ENCODE measurements at places on chromosomes 12 and 14.

- DNase-seq: peak; percentile 82
Observed at GRCh38 chr14:91315844-91316267, 71.4 kb upstream of the GPR68 start.

DNA sequence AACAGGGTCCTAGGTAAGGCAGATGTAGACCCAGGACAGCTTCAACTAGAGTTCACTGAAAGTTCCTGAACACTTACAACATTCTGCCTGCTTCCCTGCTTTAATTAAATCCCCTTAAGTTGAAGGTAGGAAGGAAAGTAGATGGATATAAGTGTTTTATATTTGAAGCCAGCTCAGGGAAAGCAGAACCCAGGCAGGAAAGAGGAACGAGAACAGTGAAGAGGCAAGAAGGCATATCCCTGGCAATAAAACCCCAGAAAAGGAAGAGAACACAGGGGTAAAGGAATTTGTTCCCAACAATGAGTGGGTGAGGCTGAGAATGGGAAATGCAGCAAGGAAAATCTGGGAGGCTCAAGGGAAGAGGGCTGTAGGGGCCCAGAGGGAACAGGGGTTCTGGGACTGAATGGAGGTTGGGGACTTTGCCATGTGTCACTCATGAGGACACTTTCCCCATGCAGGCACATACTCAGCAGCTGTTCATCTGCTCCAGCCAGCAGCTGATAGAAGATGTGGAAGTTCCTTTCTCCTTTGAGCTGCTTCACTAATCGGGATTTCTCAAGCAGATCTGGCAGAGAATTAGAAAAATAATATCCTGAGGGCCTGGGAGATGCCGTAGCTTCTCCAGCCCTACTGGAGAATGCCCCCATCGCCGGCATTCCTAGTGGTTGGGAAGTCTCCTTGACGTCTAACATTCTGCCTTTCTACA lies 3.7 kb downstream of the MYO1A start:
- no peak for DNase-seq

GRCh38 chr12:23827353-23827752 lies 122.1 kb downstream of the SOX5 start:
- no peak for DNase-seq

- no peak for DNase-seq
Observed at GRCh38 chr12:3662521-3662921, 90.4 kb downstream of the CRACR2A start.

- DNase-seq: no peak
Observed at GRCh38 chr12:91871751-91872150, 273.9 kb downstream of the BTG1 start.

GRCh38 chr14:37546621-37547447 lies 48.2 kb downstream of the FOXA1 start:
- DNase-seq: no peak

- DNase-seq: peak; percentile 33
Observed at GRCh38 chr14:80930836-80931389, 10.6 kb downstream of the CEP128 start.

GRCh38 chr12:132281038-132281437 lies 48.4 kb downstream of the GALNT9 start:
- no peak for DNase-seq

DNA sequence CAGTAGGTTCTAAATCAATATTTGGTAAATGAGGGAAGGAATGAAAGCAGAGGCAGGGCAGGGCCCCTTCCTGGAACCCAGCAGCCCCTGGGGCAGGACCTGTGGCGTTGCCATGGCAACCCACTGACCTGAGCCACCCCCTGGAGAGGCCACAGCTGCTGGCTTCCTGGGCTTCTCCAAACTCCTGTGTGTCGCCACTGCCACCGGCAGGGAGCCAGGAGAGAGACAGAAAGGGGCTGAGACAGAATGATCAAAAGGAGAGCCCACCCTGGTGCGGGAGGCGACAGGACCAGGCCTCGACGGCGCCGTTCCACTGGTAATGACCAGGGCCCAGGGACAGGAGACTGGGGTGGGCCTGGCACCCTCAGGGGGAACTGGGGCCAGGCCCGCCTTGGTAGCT lies 18.2 kb downstream of the RFX4 start:
- DNase-seq: no peak

DNA sequence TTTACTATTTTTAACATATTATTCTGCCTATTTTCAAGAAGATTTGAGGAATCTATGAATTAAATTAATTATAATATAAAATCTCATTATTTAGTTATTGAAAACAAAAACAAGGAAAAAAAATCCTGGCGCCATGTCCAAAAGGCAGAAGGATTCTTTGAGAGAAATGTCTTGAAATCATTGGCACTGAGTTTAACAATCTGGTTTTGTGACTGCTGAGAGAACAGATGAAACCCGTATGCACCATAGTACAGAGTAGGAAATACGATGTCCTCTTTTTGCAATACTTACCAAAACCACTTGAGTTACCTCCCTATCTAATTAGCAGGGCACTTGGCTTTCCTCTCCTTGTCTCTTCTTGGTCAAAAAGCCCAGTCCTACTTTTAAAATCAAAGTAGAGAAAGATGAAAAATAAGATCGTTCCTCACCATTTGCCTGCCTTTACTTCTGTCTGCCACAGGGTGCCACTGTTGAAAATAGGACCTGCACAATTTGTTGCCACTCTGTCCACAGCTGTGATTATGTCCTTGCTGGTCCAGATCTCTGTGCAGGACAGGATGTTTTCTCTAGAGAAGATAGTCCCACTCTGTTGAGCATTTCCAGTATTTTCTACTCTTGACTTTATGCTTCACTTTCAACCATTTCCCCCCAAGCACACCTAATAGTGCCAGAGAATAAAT lies 179.7 kb downstream of the PDZRN4 start:
- DNase-seq: no peak

GRCh38 chr14:70770490-70770889 lies 38.8 kb downstream of the MAP3K9 start:
- DNase-seq: no peak

DNA sequence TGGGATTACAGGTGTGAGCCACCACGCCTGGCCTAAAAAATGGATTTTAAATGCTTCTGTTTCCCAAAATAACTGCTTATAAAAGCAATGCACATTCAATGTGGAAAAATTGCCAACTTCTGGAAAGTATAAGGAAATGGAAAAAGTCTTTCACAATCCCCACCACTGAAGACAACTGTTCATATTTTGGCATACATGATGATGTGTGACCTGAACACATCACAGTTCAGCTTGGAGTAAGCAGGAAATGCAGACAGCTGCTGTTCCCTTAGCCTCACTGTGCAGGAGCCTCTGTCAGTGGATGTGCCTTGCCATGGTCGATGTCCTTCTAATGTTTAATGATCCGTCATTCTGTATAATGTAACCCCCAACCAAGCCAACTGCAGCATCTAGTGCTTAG lies 5.2 kb downstream of the MTERF2 start:
- no peak for DNase-seq

DNA sequence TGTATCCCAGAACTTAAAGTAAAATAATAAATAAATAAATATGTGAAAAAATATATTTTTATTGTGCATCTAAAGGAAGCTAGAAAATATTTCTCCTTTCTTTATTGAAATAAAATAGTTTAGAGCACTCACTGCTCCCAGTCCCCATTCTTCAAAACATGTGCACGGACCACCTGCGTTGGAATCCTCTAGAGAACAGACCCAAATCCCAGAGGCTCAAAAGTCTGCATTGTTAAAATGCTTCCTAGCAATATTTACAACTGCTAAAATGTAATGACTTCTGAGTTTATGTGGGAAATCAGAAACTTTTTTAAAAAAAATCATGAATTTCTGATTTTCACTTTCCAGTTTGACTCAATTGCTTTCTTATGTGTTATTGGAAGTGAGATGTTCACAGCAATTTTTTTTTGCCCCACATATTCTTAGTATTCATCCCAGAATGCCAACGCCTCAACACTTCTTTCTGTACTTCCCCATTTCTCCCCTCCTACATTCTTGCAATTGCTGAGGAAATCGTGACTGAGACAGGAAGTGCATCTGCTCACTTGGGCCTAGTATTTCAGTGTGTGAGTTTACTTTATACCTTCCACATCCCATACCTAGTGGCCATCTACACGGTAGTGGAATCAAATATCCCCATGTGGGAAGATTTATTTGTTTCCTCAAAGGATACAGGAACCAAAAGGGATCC lies 116.0 kb upstream of the FLRT2 start:
- no peak for DNase-seq

GRCh38 chr12:15240898-15241297 lies 19.7 kb upstream of the RERG start:
- DNase-seq: no peak

DNA sequence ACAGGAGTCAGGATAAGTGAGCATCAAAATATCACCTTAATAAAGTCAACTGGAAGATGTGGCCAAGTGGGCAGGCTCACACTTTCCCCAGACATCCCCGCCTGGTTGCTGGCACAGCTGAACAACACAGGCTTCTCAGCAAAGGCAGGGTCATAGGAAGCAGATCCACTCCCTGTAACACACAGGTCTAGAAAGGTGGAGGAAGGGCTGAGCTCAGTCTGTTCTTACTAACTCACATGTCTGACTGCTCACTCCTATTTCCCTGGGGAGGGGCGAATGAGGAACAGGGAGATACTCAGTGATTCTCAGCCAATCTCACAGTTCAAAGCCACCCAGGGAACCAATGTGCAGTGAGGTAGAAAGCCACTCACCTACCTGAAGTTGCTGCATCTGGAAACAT lies 45.0 kb upstream of the AMN1 start:
- DNase-seq: no peak

- DNase-seq: no peak
Observed at GRCh38 chr12:98351089-98351488, 164.3 kb upstream of the TMPO start.

- no peak for DNase-seq
Observed at GRCh38 chr14:63453443-63453936, 89.7 kb downstream of the PPP2R5E start.

GRCh38 chr12:130490674-130491073 lies 153.0 kb downstream of the PIWIL1 start:
- no peak for DNase-seq

DNA sequence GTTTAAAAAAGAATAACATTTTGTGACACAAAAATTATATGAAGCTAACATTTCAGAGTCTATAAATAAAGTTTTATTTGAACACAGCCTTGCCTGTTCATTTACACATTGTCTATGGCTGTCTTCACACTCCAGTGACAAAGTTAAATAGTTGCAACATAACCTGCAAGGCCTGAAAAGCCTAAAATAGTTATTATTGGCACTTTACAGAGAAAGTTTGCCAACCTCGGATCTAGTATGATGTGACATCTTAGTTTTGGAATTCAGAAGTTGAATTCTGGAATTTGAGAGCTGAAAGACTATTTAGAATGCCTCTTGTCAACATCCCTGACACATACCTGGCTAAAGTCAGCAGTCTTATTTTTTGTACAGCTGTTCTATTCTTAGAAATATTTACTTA lies 68.3 kb downstream of the DYRK2 start:
- no peak for DNase-seq

DNA sequence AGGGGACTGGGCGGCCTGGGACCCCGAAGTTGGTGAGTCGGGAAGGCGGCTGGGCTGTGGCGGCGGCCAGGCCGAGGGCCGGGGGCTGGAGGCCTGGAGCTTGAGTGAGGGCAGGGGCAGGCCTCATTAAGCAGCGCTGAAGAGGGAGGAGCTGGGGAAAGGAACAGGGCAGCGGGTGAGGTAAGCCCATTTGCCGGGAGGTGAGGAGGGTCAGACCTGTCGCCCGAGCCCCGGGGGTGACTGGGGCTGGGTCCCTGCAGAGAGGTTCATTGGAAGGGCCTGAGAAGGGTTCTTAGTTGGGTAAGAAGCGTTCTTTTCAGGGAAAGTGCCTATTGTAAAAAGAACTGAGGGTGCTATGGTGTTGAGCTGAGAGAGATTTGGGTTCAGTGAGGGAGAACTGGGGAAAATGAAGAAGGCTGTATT lies 441 bp downstream of the RAB5B start:
- DNase-seq: no peak

DNA sequence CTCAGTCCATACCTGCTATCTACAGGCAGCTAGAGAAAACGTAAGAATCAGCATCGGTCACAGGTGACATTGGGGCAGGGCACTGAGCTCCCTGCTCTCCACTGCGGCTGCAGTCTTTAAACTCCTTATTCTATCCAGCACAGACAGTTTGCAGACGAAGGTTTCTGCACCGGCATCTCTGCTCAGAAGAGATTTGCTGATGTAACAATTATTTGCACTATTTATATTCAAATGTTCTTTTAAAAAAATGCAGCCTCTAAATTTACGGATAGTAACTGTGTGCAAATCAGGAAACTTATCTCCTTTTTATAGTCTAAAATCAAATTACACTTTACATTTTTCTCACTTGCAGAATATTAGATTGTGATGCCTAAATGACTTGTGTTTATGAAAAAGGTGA lies 671.0 kb downstream of the VRK1 start:
- DNase-seq: no peak

- DNase-seq: no peak
Observed at GRCh38 chr14:60356906-60357550, 108.0 kb downstream of the PPM1A start.

DNA sequence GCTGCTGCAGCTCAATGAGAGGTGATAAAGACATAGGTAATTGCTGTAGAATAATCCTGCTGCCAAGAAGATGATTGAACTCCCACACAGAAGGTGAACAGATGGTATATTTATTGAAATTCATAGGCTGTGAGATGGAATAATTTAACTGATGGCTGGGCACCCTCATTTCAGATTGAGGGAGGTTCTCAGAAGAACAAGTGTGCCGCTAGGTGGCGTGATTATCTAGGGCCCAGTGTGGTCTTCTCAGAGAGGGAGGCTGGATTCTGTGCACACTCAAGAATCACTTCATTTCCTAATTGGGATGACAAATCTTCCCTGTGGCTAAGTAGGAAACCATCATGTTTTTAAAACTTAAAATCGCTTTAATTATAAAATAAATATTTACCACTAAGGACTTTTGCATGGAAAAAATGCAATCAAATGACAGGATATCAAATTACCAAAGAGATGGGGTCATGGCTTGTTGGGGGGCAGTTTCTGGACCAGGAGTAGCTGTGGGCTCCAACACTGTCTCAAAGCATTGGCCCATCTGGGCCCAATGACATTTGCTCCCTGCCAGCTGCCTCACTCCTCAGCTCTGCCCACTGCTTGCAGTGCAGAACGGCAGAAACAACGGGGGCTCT lies 132.3 kb downstream of the SNAPC1 start:
- DNase-seq: peak; percentile 6

DNA sequence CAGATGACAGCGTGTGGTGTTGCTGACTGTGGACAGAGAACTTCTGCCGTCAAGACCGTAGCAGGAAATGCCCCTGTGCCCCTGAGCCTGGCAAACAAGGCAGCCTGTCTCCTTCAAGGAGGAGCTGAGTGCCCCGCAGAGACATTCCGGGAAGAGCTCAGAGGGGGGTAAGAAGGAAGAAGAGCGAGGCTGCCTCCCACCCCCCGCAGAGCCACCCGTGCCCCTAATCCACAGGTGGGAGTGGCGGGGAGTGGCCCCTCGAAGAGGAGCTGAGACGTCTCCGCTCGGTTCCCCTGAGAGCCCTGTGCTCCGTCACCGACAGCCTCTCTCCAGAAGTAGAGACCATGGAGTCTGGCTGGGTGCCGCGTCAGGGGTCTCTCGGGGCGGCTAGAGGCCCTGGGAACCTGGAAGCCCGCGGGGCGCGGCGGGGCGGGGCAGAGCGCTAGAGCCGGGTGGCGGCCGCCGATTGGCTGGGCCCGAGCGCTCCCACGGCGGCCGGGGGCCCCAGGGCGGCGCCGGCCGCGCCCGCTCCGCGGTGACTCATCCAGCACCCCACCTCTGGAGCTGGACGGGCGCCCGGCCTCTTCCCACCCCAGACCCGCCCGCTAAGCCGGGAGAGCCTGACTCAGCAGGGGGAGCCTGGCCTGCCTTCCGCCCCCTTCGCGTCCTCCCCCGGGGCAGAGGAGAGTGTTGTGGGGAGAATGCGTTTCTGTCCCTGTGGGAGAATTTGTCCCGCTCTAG lies 25.2 kb upstream of the KRT78 start:
- DNase-seq: peak; percentile 57

All from activated effector memory CD4-positive, alpha-beta T cell treated with Interleukin-2 at 50 U/mL for 16 hours (primary cell).